ENCODE measurements at places on chromosomes 12 and 14.
A peak's percentile ranks its signal among the peaks of the same experiment; 100 is the strongest.

DNA sequence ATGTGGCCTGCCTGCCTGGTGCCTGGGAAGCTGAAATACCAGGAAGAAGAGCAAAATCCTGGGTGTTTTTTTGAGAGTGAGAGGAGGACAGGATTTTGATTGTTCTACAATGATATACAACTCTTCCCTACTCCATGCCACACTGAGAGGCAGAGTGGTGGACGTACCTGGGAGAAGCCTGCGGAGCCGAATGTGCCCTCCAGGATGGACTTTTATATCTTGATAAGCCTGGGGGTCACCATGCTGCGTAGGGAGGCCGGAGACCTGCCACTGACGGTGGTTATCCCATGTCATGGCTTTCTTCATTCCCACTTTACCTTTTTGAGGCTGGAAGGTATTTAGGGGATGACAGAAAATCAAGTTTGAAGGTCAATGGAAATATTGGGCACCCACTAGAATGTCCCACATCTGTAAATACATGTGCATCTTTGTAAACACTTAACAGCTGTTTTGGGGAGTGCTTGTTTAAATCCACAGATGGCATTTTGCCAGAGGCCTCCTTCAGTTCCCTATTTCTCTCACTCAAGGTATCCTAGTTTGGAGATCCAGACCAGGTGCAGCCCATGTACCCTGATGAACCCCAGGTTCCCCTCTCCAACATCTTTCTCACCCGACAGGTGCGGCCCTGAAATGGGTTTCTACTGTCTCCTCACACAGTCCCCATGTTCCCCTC lies 1.1 kb upstream of the GLT1D1 start:
- no peak for DNase-seq

GRCh38 chr14:69214393-69214792 lies 23.1 kb downstream of the EXD2 start:
- DNase-seq = no peak

GRCh38 chr14:101705733-101706508 lies 55.6 kb upstream of the PPP2R5C start:
- peak; percentile 64 for DNase-seq

- DNase-seq = no peak
These were observed 273.5 kb upstream of the SOX5 start for GRCh38 chr12:24222968-24223367.

- DNase-seq = no peak
These were observed 771.2 kb downstream of the FSCB start for GRCh38 chr14:43735932-43736331.

- DNase-seq = no peak
These were observed 36.1 kb upstream of the PRB2 start for GRCh38 chr12:11431486-11431885.

- no peak for DNase-seq
These were observed 10.1 kb upstream of the ALDH2 start for GRCh38 chr12:111756681-111757080.

GRCh38 chr12:31002999-31003398 lies 70.7 kb upstream of the DDX11 start:
- DNase-seq = peak; percentile 15

DNA sequence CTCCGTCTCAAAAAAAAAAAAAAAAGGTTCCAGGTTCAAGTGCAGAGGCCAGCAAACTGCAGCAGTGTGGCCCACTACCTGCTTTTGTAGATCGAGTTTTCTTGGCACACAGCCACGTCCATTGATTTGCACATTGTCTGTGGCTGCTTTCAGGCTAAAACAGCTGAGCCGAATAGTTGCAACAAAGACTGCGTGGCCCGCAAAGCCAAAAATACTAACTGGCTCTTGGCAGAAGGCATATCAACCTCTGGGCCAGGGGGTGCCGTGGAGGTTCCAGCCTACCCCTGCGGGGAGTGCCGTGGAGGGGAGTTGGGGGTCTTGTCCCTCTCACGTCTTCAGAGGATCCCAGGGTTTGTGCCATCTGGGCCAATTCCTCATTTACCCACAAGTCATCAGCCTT lies 170.1 kb downstream of the ADGRD1 start:
- no peak for DNase-seq

GRCh38 chr14:85533861-85534291 lies 3.9 kb downstream of the FLRT2 start:
- DNase-seq = peak; percentile 55

GRCh38 chr14:100339766-100340422 lies 16.8 kb downstream of the SLC25A47 start:
- no peak for DNase-seq

GRCh38 chr12:132171293-132171967 lies 27.2 kb downstream of the NOC4L start:
- no peak for DNase-seq

Measured in femur (tissue), 1 donor.